ENCODE measurements at places on chromosomes 12 and 14.

DNA sequence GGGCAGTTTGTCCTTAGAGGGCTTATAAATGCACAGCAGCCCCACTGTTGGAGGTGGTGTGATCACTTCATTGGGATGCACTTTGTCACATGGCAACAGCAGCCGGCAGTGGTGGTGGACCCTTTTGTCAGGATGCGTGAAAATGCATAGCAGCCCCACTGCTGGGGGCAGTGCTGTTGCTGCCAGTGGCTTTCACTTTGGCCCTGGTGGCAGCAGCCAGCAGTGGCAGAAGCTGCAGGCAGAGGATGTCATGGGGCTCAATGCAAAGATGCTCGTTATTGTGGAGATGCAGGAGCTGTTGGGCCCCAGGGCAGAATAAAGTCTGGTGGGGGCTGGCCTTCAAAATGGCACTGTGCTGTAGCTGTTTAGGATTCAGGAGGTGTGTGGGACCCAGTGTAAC, 173.0 kb upstream of the DAAM1 start:
- no peak for DNase-seq

- no peak for DNase-seq
These were observed 16.3 kb downstream of the ASPG start for GRCh38 chr14:104101651-104102281.

DNA sequence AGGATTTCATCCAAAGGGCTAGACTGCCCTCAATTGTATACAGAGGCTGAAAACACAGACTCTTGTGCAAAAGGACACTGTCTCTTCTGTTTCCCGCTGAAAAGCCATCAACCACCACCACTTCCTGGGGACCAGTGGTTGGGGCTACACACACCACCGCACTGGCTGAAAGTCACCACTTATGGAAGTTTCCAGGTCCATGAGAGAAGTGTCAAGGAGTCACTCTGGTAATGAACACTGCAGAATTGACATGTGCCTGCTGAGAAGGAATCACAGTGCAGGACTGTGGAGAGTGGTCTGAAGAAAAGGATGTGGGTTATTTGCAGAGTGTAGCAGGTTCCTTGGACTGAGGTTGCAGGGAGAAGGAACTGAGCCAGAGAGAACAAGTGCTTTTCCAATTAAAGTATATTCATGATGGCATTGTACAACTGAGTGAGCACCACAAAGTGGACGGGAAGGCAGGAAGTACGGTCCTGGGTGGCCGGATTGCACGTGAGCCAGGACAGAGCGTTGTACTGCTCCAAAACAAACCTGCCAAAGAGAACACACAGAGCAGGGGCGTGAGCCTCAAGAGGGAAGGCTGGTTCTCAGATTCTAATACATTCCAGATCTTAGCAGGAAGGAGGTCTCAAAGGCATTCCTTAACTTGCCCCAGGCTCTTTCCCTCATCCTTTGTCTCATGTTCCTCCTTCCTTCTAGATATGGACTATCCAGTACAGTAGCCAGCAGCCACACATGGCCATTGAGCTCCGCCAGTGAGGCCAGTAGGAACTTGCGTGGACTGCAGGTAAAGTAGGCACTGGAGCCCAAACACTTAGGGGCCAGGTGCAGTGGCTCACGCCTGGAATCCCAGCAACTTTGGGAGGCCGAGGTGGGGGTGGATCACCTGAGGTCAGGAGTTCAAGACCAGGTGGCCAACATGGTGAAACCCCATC, 316.4 kb downstream of the MED13L start:
- peak; percentile 9 for DNase-seq

DNA sequence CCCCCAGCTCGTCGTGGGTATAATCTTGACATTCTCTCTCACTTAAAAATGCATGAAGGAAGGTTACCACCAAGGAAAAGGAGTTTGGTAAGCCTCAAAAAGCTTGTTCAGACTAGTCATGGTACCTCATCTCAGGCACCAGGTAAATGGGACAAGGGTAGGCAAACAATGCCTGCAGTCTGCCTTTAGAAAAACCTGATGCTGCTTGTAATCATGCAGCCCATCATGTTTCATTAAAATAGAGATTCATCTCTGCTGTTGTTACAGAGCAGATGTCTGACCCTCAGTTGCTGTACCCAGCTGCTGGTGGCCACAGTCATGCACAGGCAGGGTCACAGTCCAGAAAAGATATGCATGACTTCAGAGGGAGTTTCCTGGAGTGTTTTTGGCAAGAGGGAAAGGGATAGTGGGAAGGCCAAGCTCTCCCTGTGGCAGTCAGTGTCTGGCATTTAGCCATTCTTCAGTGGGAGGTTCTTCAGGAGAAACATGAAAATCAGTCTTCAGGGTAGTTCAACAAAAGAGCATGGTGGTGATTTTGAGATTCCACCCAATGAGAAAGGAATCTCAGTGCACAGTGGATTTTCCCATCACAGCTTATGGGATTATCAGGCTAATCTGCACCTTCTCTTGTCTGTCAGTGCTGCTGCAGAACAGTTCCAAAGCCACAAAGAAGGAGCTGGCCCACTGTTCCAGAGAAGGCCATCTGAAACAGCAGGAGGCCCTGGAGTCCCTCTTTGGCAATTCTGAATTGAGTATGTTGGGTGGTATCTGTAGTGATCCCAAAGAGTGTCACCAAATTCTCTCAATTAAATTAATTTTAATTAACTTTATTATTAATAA, 202.7 kb upstream of the FRMD6 start:
- DNase-seq: no peak

DNA sequence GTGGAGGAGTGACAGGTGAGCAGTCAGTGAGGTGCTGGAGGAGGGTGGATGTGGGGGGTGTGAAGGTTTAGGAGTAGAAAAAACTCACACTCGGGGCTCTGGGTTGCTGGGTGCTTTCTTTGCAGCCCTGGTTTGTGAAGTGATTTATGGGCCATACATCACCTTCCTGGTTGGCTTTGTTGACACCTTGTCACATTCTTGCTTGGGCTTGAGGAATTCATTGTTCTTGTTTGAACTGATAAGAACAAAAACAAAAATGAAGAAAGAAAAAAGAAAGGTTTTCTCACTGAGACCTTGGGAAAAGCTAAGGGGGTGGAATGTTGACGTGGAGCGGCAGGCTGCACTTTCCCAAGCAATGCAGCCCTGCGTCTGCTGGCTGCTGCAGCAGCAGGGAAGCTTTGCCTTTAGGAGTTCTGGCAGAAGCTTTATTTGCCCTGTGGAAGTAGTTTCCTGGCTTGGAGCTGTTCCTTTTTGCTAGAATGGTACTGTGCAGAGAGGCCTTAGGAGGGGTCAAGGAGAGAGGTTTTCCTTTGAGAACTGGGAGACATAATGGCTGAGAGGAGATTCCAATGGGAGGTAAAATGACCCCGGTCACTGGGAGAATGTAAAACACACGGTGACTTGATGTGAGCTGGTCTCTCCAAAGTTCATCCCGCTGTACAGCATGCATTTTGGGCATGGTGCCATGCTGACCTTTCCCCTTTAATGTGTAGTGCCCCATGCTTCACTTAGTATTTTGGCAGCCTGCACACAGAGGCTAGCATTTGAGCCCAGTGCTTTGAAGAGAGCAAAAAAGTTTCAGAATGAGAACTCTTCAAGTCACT, 52.8 kb downstream of the HMGA2 start:
- no peak for DNase-seq

- DNase-seq: no peak
These were observed 211.7 kb downstream of the DPF3 start for GRCh38 chr14:72682188-72682587.

GRCh38 chr12:26513363-26514043, 318.1 kb downstream of the SSPN start:
- DNase-seq: no peak

GRCh38 chr14:28785096-28785952, 18.7 kb downstream of the FOXG1 start:
- DNase-seq: no peak

GRCh38 chr12:32605326-32606095, 73.6 kb upstream of the DNM1L start:
- no peak for DNase-seq

GRCh38 chr12:81245458-81245857, 167.6 kb downstream of the ACSS3 start:
- no peak for DNase-seq

DNA sequence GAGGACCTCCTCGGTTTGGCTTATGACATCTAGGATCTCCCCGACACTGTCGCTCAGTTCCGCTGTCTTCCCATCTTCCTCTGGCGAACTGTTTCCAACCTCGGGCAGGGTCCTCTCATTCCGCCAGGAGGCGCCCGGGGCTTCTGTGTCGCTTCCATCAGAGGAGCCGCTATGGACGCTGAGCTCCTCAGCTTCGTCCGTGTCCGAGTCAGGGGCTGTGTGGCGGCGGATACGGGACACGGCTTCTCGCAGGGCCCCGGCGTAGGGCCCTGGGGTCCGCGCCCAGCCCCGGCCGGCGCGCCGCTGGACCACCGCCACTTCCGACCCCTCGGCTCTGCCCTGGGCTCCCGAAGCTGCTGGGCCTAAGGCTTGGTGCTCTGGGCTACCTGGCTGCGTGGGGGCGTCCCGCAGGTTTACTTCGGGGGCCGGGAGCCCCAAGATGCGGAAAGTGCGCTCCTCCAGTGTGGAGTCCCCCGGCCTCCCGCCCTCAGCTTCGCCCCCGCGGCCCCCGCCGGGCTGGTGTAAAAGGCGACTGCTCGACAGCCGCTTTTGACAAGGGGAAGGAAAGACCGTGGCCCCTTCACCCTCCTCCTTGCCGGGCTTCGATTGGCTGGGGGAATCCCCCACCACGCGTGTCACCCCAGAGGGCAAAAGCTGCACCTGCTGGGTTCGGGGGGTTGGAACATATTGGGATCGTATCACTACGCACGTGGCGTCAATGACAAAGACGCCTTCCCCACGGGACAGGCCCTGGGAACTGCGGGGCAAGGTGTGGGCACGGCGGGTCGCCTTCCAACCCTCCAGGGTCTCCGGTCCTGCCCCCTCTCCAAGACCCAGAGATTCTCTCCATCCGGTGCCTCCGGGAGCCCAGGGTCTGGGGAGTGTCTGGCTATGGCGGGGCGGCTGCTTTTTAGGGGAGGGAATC, 2.1 kb downstream of the DDN start:
- peak; percentile 63 for DNase-seq

GRCh38 chr14:39974036-39974435, 541.8 kb upstream of the FBXO33 start:
- no peak for DNase-seq

DNA sequence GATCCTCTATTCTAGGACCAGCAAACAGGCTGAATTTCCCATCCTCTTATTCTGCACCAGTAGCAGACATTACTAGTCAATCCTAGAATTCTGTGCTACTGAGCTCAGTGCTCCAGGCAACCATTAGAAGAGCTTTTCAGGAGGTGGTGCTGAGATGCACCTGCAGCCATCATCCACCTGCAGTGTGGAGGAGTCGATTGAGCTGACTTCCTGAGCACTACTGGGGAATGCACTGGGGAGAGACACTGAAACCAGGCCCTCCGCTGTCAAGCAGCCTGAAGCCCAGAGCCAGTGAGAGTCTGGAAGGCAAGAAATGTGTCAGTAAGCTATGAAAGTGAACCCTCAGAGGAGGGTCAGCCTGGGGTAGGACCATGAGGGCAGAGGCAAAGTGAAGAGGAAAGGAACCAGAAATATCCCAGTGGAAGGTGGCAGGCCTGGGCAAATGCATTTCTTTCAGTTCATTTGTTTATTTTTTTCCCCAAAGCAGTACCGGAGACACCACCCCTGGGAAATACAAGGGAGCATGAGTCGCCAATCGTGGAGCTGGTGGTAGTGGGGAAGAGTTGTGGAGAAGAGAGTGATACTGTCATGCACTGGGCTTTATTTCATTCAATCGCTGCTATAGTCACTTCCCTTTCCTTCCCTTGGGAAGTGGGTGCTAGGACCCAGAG, 23.0 kb upstream of the SERPINA4 start:
- no peak for DNase-seq

- DNase-seq: no peak
These were observed 118.5 kb upstream of the FRMD6 start for GRCh38 chr14:51533160-51533559.

DNA sequence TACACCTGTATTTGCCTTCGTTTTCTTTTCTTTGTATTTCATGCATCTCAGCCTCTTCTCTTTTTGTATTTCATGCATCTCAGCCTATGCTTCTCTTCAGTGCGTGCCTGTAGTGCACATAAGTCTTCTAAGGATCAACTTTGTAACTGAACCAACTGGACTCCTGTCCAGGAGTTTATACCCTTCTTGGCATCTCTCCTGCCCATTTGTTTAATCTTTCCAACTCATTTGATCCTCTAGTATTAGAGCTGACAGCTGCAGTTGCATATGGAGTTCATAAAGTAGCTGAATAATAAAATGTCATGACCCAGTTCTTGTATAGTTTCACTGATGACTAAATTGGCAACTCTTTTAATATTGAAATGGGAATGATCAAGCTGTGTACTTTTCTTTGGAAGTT, 89.7 kb downstream of the FGD4 start:
- no peak for DNase-seq

DNA sequence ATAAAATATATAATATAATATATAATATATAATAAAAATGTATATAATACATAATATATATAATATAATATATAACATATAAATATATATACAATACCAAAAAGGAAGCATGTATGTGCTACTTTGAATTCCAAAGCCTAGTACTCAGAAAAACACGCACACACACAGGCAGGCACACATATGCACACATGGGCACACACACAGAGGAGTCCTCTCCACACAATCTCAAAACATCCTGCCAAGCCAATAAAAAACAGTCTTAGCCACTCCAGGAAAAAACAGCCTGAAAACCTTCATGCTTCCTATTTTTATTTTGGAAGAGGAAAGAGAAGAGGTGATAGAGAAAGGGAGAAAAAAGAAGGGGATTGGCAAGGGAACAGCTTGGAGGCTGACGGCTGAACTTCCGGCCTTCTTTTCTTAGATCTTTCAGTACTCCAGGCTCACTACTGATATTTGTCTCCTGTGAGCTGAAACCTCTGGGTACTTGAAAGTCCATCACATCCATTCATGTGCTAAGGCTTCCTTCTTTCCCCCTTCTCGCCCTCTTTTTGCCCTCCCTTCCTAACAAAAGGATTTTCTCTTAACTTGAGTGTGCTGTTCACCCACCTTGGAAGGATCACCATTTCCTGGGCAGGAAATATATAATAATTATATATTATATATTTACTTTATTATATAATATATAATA, 394.2 kb downstream of the NUAK1 start:
- DNase-seq: no peak

DNA sequence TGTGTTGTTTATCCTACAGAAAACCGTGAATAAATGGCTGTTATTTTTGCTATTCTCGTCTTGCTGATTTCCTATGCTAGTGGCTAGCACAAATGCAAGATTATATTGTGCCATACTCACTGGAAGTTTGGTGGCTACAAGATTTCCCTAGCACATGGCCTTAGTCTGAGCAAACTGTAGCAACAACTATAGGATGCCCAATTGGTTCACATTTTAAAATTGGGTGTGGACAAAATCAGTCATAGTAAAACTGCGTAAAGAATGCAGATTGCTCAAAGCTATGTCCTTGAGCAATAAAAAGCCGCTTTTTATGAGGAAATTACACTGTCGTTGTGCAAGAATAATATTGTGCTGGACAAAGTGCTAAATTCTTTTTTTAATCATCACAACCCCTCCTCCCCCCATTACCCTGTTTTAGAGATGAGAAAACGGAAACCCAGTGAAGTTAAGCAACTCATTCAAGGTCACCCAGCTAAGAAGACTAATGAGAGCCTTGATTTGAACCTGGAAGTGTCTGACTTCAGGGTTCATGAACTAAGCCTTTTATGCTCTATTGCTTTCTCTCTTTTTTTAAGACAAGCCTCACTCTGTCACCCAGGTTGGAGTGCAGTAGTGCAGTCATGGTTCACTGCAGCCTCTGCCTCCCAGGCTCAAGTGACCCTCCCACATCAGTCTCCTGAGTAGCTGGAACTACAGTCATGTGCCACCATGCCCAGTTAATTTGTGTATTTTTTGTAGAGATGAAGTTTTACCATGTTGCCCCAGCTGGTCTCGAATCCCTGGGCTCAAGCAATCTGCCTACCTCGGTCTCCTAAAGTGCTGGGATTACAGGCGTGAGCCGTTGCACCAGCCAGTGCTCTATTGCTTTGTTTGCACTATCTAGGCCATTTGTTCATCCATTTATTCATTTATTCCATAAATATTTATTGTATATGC, 73.6 kb downstream of the SRGAP1 start:
- no peak for DNase-seq
